HL-60 (cell line): ENCODE measurements at places on chromosomes 5 and 9.

DNA sequence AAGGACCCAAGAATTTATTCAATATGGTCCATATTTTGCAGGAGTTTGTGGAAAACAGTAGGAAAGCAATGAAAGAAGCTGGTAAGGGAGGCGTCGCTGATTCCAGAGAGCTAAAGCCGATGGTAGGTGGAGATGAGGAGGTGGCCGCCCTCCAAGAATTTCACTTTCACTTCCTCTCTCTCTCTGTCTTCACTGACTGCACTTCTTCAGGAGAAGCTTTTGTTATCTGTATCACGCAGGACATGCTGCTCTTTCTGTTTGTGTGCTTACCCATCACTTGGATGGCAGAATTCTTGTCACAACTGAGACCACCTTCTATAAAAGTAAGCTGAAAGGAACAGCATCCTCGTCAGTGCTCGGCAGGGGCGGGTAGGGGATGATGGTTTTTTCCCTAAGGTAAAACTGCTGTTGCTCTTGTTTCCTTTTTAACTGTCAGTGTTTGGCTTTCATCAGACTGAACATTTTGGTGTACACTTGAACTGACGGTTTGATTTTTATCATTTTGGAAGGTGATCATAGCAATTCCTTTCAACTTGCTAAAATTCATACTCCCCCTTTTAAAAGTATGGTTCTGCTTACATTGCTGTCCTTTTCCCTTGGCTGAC, 62.4 kb upstream of the FSD1L start:
- DNase-seq = peak; percentile 23

DNA sequence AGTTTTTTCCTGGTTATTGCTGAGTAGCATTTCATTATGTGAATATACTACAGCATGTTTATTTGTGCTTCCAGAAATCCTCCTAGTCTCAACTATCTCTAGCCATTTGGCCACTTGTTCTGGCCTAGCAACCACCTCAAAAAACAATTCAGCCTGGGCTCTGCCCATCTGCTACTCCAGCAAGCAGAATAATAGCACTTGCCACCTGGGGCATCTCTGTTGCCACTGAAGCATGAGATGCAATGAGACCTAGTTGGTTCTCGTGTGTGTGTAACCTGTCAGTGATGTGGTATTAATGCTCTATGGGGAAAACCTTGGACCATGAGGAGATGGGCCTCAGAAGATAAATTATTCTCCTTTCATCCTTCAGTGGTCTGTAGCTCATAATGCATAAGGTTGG, 129.5 kb downstream of the RNF180 start:
- DNase-seq = no peak

DNA sequence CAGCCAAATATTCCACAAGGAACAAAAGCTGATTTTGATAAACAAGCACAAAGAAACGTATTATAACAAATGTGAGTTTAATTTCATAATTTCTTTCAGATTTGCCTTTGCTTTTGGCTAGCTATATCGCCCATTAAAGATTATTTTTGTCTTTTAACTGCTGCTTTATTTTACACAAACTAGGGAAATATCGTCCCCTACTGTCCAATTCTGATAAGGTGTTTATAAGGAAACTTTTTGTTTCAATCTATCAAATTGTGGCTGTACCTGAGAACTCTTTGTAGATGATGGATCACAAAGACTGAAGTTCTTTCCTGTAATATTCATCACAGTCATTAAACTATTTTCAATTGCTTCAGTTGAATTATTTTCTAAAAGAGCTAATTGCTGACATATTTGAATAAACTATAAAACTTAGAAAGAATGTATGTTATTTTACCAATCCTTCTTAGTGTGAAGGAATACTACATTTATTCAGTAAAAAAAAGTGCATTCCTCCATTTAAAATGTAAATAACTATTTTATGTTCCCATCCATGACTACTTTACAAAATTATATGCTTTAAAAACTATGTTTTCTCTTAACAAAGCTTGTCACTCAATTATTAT, 431.3 kb upstream of the ITGA1 start:
- no peak for DNase-seq

DNA sequence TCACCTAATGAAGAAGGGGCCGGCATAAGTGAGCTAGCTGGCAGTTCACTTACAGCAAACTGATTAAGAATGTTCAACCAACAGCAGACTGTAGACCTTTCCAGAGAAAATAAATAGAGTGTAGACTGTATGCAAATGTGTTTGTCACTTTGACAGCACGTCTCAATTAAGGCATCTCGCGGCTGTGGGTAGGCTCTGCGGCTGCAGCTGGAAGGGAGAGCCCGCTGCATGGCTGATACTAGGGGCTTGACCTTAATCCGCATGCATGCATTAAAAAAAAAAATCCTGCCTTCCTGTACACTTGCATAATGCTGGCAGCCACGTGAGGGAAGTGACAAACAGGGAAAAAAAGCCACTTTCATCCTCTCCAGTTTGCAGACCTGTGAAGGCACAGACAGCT, 82.3 kb downstream of the CRB2 start:
- no peak for DNase-seq

GRCh38 chr5:161342886-161343285, 203.6 kb downstream of the GABRB2 start:
- no peak for DNase-seq

DNA sequence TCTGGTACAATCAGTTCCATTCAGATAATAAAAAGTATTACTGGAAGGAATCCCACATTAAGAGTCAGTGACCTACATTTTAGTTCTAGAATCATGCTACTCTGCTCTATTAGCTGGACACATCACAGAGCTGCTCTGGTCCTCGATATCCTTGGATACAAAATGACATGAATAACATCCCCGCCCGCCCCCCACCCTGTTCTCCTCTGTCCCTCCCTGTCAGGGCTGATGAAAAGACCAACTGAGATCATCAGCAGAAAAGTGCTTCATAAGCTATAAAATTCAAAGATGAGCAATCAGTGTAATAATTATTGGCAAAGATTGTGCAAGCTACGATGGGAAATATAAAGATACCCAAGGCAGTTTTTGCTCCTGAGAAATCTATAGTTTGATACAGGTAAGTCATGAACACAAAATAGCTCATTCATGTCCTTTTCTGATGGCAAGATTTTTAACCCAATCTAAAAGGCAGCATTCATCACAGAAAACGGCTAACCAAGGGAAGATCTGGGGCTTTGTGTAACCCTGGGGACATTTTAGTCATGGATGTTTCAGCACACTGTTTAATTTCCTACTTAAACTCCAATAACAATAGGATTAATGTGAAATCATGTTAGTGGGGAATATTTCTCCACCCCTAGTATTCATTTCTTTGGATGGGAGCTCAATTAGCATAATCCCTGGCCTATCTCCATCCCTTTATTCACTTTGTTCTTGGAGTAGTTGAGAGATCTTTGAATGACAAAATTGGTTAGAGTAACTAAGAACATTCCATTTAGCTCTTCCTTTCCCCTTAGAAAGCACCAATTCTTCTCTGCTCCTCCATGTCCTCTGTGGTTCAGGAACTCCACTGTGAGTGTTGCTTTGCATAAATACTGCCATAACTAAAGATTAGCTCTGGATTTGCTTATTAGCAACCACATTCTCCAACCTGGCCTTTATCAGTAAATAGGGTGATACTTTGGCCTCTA, 459.4 kb upstream of the GRIA1 start:
- no peak for DNase-seq

DNA sequence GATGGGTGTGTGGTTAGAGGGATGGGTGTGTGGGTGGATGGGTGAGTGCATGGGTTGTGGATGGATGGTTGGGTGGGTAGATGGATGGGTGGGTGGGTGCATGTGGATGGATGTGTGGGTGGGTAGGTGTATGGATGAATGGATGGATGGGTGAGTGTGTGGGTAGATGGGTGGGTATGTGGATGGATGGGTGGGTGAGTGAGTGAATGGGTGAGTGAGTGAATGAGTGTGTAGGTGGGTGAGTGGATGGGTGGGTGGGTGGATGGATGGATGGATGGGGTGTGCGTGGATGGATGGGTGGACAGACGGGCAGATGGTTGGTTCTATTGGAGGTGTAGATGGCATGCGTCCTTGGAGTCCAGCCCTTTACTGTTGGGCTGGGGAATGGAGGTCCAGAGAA, 17.2 kb downstream of the STKLD1 start:
- DNase-seq = no peak

GRCh38 chr5:157059093-157059539, at the start of gene HAVCR1:
Gene HAVCR1 (minus strand): TSS chr5:157059116. CDS start chr5:157057943, 1,173 bp downstream.
- no peak for DNase-seq

DNA sequence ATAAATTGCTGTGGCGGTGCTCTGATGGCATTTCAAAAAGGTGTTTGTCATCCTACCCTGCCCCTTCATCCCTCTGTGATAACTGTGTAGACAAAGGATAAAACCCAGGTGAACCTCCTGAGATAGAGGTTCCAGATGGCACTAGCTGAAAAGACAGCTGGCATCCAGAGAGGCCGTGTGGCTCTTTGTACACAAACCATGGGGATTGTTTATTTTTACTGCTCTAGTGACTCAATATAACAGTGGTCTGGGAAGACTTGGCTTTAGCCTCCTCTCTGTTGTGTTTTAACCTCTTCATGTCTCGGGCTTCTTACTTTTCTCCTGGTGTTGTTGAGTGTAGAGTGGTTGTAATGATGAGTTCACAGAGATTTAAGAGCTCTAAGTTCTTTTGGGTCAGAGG, 48.8 kb downstream of the SH3GL2 start:
- DNase-seq = no peak

DNA sequence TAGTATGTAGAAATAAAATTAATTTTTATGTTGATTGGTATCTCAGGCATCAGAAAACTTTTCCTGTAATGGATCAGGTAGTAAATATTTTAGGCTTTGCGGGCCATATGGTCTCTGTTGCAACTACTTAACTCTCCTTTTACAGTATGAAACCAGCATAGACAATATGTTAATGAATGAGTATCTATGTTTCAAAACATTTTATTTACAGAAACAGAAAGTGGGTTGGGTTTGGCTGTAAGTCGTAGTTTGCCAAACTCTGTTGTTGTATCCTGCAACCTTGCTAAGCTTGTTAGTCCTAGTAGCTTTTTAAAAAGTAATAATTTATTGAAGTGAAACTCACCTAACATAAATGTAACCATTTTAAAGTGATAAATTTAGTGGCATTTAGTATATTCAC, 132.1 kb downstream of the NR3C1 start:
- DNase-seq = no peak

- DNase-seq = no peak
Observed at GRCh38 chr5:102867992-102868662, 113.0 kb downstream of the PAM start.

- DNase-seq = no peak
Observed at GRCh38 chr5:177130211-177131018, 3.2 kb upstream of the NSD1 start.

DNA sequence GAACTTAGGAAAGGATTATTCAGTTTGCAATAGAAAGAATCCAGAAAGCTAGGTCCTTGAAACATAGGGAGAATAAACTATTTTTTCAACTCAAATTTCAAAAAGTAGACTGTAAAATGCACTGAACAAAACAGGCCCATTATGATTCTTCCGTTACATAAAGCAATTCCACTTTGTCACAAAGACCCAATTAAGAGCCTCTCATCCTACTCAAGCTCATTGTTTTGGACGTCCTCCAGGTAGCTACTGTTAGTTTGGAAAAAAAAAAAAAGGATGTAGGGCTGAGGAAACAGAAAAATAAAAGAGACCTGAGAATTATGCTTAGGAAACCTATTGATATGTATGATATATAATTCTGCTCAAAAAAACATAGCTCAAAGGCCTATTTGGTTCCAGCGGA, 74.0 kb downstream of the DIRAS2 start:
- DNase-seq = no peak

DNA sequence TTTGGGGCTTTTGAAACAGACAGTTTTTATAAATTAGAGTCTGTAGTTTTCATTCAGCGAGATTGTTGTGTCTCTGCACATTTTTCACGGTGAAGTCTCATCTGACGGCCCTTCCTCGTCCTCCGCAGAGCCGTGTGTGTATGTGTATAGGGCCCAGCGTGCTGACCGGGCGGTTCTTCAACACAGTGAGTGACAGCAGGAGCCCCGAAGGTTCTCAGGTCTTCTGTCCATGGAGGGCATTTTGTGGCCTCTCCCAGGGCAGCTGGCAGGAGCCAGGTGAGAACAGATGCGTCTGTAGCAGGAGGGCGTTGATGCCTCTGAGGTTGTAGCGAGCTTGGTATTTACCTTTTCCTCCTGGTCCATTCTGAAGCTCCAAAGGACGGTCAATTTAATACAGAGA, 116.0 kb upstream of the LPCAT1 start:
- DNase-seq = no peak
